ENCODE measurements at places on chromosomes 11 and 22.
A peak's percentile ranks its signal among the peaks of the same experiment; 100 is the strongest.

- no peak for DNase-seq
Measured at GRCh38 chr11:116855413-116855812, 18.0 kb upstream of the APOA1 start.

DNA sequence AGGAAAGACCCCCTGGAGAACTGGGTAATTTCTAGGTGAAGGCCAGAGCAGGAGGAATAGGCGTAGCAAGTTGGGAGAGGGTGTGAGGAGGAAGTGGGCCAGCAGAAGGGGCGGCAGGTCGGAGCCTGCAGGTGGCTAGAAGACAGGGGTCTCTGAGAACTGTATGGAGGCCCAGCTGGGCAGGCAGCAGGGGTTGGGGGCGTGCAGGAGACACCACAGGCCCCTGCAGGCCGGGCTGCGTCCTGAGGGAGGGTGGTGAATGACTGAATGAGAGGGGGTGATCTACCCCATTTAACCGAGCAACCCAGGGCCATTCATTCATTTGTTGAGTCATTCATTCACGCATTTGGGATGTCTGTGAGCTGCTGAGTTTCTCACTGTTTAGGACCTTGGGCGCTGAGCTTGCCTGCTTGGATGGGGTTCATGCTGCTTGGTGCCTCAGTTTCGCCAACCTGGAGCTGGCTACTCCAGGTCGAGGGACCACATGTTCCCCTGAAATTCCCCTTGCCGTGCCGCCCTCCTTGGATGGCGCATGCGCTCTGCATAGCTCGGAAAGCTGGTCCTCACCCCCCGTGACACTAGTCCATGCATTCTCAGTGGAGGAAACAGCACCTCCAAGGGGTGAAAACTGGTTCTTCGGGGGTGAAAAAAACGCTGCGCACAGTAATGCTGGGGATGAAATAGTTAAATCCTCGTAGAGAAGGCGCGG lies 15.6 kb downstream of the MPPED1 start:
- DNase-seq: no peak

GRCh38 chr11:116457336-116458007 lies 315.3 kb downstream of the BUD13 start:
- DNase-seq: no peak

- no peak for DNase-seq
Measured at GRCh38 chr22:44929359-44930015, 80.3 kb downstream of the PHF21B start.

GRCh38 chr11:87775036-87775435 lies 400.2 kb downstream of the RAB38 start:
- DNase-seq: no peak

GRCh38 chr11:75872887-75873416 lies 57.9 kb downstream of the UVRAG start:
- no peak for DNase-seq

DNA sequence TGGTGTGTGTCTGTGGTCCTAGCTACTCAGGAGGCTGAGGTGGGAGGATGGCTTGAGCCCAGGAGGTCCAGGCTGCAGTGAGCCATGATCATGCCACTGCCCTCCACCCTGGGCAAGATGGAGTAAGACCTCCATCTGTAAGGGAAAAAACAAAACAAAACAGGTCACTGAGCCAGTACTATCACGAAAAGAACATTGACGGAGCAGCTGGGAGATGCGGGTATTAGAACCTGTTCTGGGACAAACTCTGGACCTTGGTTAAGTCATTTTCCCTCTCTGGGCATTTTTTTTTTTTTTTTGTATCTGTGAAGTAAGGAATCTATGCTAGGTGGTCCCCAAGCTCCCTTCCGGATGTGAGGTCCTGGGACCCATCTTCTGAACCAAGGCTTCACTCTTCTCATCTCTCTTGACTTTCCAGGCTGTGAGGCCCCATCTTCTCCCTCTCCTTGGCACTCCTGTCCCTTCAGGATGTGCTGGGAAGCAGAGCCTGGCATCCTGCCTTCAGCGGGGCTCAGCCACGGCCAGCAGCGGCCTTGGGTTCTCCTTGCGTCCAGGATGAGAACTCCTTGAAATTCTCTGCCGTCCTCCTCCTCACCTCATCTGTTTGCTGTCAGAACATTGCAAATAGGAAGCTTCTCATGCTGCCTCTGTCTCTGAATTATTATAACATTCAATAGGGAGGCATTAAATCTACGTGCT lies 130.8 kb downstream of the GRIK4 start:
- DNase-seq: no peak

GRCh38 chr22:22935546-22936157 lies 48.0 kb downstream of the IGLL5 start:
- DNase-seq: no peak

- peak; percentile 11 for DNase-seq
Measured at GRCh38 chr11:58286249-58286648, 18.2 kb upstream of the OR10W1 start.

DNA sequence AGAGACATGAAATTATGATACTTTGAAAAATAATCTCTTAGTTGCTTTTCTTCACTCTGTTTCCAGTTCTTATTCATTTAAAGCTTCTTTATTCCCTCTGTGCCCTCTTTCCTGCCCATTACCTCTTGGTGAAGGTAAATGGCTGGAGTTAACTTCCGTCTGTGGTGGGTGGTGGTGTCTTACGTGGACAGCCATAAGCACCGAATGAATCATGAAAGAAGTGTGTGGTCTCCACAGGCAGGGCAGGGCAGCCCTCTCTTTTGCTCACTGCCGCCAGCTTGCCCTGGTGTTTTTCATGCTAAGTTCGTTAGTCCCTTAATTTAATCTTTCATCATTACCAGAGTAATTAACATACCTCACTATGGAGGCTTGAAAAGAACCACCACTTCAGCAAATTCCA lies 98.7 kb upstream of the SORL1-AS1 start:
- no peak for DNase-seq

- no peak for DNase-seq
Measured at GRCh38 chr11:64711138-64711955, 11.7 kb downstream of the NRXN2 start.

DNA sequence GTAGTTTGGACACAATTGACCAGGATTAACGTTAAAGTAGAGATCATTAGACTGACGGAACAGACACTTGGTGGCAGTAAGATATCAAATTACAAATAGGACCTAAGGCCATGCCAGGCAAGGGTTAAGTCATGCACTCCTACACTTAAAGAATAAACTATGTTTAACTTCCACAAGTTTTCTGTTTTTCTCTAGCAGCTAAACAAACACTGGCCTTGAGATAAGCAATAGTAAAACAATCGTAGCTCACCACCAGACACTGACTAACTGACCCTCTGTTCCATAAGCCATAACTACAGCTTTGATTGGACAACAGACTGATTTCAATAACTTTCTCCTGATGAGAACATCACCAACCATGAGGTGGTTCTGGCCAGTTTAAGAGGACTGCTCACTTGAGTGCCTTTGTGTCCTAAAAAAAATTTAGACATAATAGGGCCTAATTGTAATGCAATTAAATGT lies 2.0 kb upstream of the CEP126 start:
- no peak for DNase-seq

DNA sequence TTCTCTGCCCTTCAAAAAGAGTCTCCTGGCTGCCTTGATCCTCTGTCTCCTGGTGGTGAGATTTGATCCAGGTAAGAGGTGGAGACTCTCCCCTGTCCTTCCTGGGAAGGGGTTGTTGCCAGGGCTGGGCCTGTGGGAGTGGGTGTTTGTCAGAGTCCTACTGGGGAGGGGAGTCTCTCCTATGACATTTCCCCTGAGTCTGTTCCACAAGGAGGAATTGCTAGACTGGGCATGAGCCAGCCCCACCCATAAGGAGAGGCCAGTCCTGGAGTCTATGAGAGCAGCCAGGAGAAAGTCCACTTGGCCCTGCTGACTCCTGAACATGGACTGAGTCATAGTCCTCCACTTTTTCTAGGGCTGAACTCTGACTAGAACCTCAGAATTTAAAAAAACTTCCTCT lies 7.4 kb downstream of the PEX26 start:
- DNase-seq: no peak

DNA sequence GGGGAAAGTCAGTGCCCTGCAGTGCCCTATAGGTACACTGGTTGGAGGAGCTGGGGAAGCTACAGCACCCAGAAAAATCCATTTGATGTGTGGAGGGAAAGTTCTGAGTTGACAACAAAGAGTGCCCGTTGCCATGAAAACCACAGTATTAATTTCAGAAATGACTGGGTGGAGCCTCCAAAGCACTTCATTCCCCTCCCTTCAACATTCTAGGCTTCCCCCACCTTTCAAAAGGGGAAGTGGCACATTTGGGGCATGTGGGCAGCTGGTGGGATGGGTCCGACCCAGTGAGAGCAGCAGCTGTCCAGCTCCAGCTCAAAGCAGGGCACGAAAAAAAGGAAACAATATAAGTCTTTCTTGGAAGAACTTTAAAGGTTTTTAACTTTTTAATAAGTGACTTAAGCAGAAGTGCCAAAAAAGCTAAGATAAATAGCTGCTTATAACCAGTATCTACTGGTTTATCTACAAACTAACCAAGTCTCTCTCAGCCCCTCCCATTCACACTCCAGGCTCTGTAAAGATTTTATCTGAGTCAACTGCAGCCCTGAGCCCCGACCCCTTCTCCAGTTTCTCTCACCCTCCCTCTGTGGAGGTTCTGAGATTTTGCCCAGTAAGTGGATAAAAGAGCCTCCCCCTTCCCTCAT lies 9.0 kb upstream of the AHNAK start:
- no peak for DNase-seq

GRCh38 chr11:61946894-61947293 lies 3.3 kb upstream of the BEST1 start:
- no peak for DNase-seq

DNA sequence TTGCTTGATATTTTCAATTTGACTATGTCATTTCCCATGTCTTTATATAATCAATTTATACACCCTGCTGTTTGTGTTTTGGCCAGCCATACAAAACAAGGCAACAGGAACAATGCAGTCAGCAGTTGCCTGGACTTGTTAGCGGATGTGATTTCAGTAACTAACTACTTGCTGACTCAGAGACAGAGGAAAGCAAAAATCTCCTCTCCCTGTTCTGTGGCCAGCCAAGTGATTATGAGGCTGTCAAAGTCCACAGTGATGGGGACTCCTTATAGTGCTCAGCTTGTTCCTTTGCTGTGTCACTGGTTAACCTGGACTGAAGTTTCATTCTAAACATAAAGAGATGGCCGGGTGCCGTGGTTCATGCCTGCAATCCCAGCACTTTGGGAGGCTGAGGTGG lies 32.6 kb upstream of the APLP2 start:
- DNase-seq: peak; percentile 85

GRCh38 chr11:27161071-27161470 lies 120.5 kb downstream of the BBOX1 start:
- no peak for DNase-seq

- no peak for DNase-seq
Measured at GRCh38 chr22:44907765-44908737, 101.8 kb downstream of the PHF21B start.

GRCh38 chr11:45085646-45086501 lies 60.6 kb upstream of the PRDM11 start:
- no peak for DNase-seq

DNA sequence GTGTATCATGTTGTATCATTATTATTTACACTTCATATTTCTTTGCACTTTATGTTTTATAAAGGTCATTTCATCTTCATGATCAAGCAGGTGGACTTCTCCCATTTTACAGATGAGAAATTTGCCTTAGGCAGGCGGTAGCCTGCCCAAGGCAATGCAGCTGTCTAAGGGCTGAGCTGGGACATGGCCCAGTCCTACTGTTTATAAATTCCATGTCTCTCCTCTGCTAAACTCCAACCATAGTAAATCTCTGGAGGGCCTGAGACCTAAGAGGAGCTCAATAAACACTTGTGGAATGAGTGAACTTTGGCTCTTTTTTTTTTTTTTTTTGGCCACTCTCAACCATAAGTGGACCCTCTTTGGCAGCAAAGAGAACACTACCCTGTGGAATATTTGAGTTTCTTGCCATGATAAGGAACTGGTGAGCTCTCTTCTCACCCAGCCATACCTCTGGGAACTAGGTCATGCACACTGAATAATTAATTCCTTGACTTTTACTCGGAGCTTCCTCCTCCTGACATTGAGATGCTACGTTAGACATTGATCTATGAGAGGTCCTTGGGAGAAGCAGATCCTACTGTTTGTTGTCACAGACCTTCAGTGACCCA lies 29.9 kb downstream of the MICAL2 start:
- no peak for DNase-seq

DNA sequence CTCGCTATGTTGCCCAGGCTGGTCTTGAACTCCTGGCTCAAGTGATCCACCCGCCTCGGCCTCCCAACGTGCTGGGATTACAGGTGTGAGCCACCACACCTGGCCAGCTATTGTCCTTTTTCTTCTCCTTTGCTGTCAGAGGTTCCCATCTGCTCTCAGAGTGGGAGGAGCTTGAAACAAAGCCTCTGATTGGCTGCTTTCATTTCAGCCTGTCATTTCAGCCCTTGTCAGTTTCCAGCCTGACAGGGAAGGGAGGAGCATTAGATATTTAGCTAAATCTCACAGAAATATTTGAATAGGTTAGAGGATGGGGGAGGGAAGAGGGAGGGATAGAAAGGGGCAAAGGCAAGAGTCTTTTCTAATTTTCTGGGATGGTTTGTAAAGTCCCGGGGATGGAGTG lies 8.7 kb downstream of the SLC22A6 start:
- no peak for DNase-seq

GRCh38 chr11:22920939-22921565 lies 60.8 kb upstream of the CCDC179 start:
- peak; percentile 14 for DNase-seq

DNA sequence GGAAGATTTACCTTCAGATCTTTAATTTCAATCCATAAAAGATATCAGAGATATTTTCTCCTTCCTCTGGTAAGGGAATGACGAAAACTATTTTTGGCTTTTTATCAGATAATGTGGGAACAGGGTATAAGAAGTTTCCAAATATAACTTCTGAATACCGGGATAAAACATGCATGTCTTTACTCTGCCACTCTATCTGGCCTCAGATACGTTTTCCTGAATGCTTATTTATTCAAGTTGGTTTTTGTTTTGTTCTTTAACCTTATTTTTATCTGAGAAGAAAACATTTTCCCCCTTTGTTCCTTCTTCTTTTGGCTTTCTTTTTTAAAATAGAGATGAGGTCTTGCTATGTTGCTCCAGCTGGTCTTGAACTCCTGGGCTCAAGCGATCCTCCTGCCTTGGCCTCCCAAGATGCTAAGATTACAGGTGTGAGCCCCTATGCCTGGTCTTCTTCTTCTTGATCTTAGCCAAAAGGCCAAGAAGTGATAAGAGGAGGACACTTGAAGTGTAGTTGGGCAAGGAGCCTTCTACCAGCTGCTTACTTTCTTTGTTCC lies 1.5 kb downstream of the SERPIND1 start:
- no peak for DNase-seq

GRCh38 chr22:24233816-24234215 lies 11.1 kb downstream of the GGT5 start:
- no peak for DNase-seq

- DNase-seq: peak; percentile 23
Measured at GRCh38 chr22:31947296-31947695, 3.0 kb downstream of the YWHAH start.

- DNase-seq: no peak
Measured at GRCh38 chr11:85768473-85769146, 42.3 kb downstream of the SYTL2 start.

- no peak for DNase-seq
Measured at GRCh38 chr11:123104697-123105096, 42.8 kb upstream of the HSPA8 start.

GRCh38 chr11:59222464-59223060 lies 9.8 kb upstream of the MPEG1 start:
- DNase-seq: no peak

- DNase-seq: no peak
Measured at GRCh38 chr11:1565904-1566247, 6.2 kb downstream of the DUSP8 start.

All from RWPE1 (cell line).